ENCODE measurements at places on chromosomes 7 and 10.

DNA sequence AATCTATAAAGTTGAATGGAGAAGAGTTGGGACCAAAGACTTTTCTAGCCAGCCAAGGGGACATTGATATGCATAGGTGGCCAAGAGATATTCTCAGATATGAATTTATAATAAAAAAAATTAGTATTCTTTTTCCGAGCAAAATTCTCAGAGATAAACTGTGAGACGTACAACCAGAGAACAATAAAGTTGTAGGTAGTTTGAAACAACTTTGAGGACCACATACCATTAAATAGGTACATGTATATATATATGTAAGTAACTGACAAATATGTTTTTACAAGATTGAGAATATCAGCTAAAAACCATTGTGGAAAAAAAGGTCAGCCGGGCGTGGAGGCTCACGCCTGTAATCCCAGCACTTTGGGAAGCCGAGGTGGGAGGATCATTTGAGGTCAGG lies 56.5 kb downstream of the EXOC4 start:
- no peak for DNase-seq

DNA sequence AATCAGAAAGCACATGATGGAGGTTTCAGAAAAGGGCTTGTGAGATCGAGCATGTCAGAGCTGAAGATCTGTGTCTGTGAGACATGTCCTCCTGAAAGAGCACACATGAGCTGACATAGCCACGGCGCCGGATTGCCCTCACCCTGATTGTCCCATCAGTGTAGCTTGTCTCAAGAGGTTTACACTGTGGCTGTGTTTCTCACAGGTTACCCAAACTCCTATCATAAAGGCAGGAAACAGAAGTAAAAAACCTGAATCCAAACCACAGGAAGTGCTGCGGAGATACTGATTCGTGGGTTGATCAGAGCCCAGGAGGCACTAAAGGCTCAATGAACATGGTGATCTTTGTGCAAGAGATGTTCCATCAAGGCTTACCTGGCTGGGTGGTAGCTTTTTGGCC lies 3.9 kb upstream of the ATP6V0E2 start:
- DNase-seq: no peak

GRCh38 chr7:54897891-54898290 lies 120.9 kb upstream of the EGFR start:
- no peak for DNase-seq

DNA sequence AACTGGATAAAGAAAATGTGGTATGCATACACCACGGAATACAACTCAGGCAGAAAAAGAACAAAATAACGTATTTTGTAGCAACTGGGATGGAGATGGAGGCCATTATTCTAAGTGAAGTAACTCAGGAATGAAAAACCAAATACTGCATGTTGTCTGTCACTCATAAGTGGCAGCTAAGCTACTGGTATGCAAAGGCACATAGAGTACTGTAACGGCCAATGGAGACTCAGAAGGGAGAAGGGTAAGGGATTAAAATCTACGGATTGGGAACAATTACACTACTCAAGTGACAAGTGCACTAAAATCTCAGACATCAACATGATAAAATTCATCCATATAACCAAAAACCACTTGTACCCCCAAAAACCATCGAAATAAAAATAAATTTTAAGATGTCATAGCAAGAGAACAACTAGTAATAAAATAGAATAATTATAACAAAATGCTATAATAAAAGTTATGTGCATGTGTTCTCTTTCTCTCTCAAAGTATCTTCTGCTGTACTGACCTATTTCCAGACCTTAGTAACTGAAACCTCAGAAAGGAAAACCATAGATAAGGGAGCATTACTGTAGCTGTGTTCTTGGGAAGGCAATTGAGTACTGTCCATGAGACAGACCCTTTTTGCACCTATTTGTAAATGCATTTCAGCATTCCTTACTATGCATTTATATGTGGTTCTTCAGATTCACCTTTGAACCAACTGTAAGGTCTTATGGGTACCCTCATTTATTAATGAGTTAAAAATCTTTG lies 6.7 kb upstream of the NEBL start:
- DNase-seq: no peak

DNA sequence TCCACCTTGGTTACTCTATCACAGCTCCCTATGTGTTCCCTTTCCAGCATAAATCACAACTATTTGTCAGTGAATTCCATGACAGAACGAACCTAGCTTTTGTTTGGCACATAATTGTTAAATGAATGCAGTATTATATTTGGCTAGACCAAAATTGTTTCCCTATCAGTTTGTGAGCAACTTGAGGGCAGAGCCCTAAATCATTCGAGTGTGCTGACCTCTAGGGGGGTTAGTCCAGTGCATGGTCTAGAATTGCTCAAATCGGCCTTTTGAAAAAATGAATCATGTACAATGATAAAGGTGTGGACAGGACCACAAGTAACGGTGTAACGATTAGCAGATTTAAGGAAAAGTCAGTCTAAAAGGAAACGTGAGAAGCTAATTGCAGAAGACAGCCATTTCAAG lies 475 bp upstream of the NRBF2 start:
- no peak for DNase-seq

DNA sequence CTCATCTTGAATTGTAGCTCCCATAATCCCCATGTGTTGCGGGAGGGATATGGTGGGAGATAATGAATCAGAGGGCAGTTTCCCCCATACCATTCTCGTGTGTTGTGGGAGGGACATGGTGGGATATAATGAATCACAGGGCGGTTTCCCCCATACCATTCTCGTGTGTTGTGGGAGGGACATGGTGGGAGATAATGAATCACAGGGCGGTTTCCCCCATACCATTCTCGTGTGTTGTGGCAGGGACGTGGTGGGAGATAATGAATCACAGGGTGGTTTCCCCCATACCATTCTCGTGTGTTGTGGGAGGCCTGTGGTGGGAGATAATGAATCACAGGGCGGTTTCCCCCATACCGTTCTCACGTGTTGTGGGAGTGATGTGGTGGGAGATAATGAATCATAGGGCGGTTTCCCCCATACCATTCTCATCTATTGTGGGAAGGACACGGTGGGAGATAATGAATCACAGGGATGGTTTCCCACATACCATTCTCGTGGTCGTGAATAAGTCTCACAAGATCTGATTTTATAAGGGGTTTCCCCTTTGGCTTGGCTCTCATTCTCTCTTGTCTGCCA lies 271.0 kb downstream of the MAD1L1 start:
- peak; percentile 70 for DNase-seq

- no peak for DNase-seq
These were observed 125.7 kb downstream of the CD36 start for GRCh38 chr7:80764132-80764531.
